ENCODE measurements at places on chromosomes 4 and X.

DNA sequence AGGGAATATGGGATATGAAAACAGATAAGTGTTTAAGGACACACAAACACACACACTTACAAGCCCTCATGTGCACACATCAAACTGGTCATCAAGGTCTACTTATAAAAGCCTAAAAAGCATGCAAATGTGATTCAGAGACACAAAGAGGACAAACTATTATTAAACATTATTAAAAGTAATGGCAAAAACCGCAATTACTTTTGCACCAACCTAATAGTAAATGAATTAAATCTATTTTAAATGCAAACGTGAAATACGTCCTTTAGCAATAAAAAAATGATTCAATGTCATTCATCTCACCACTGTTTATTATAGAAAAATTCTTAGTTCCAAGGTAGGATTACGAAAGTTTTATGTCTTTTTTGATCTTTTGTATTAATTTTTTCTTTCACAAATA, 91.1 kb upstream of the ARMCX2 start:
- no peak for DNase-seq

DNA sequence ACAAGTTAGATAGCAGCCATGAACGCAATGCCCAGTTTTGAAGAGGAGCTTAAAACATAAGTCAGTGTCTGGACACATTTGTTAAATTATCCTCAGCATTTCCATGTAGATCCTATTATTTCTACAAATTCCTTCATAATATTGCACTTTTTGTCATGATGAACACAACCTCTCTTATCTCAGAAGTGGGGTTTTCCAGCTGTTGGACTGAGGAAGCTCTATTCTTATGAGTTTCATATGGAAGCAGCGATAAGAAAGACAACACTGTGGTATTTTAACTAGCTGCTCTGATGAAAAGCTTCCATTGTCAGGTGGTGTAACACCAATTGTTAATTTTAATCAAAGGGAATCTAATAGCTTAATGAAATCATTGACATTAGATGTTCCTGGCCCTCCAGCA, 308.7 kb downstream of the GBA3 start:
- no peak for DNase-seq

GRCh38 chrX:14010566-14010965, 19.1 kb downstream of the GEMIN8 start:
- no peak for DNase-seq

DNA sequence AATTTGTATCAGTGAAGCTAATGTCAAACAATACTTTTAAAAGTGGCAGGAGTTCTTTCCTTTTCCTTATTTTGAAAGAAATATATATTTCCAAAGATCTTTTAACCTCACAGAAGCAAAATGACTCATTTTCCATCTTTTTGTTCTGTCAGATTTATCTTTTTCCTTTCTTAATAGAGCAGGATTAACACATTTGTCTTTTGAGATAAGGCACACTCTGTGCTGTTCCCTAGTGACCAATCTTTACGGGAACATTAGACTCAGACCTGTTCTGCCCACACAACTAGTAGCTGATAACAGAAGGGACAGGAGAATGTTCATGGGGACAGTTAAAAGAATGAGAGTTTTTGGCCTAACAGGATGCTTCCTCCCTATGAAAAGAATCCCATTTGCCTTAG, 381.2 kb downstream of the STPG2 start:
- DNase-seq = no peak

DNA sequence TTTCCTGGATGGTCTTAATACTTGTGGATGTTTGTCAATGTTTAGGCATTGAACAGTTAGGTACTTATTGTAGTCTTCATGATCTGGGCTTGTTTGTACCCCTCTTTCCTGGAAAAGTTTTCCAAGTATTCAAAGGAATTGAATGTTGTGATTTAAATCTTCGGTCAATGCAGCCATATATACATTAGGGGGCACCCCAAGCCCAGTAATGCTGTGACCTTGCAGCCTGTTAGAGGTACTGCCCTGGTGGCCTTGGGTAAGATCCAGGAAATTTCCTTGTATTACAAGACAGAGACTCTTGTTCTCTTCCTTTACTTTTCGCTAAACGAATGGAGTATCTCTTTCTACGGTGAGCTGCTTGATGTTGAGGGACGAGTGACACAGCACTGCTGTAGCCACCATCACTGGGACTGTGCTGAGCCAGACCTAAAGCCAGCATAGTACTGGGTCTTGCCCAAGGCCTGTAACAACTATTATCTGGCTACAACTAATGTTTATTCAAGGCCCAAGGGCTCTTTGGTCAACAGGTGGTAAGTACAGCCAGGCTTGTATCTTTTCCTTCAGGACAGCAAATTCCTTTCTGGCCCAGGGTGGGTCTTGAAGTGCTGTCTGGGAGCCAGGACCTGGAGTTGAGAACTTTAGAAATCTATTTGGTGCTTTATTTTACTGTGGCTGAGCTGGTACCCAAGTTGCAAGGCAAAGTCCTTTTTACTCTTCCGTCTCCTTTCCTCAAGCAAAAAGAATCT, 118.3 kb upstream of the ATOH1 start:
- peak; percentile 14 for DNase-seq

DNA sequence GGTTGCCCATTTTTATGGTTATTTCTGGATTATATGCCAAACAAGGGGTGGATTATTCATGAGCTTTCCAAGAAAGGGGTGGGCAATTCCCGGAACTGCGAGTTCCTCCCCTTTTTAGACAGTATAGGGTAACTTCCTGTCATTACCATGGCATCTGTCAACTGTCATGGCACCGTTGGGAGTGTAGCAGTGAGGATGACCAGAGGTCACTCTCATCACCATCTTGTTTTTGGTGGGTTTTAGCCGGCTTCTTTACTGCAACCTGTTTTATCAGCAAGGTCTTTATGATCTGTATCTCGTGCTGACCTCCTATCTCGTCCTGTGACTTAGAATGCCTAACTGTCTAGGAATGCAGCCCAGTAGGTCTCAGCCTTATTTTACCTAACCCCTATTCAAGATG, 57.6 kb downstream of the SH3KBP1 start:
- no peak for DNase-seq

DNA sequence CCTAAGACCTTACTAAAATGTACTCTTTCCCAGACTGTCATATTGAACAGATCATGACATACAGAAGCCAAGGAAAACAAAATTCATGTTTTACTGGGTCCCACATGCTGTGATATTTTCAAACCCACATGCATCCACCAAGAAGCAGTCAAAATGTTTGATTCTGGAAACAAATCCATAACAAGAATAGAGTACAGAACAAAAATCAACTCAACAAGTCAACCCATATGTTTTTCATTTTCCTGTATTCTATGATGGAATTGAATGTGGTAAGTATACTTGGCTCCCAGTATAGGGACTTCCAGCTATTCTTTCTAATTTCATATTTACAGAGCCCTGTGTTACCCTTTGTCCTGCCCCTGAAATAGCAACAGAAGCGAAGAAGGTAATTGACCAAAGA, 106.8 kb downstream of the COL25A1 start:
- DNase-seq = no peak

DNA sequence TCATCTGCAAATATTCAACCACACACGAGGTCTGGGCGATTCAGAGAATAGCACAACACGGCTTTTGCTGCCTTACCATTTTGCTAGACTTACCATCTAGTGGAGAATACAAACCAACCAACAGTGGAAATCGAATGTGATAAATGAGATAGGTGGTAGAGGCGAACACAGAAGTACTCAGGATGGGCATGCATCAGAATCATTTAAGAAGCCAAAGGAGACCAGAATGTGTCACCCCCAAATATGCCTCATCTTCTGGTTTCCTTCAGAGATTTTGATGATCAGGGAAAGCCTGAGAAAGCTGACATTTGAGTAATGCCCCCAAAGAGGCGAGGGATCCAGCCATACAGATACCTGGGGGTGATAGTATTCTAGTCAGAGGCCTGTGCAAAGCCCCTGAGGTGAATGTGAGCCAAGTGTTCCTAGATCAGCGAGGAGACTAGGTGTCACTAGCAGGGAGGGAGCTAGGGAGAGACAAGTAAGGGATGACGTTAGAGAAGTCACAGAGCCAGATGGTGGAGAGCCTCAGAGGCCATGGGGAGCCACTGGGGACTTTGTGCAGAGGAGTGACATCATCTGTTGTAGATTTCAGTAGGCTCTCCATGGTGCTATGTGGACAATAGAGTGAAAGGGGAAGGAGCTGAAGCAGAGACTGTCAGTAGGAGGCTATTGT, 1.7 kb downstream of the MTMR1 start:
- DNase-seq = no peak

- DNase-seq = no peak
Measured at GRCh38 chrX:2446815-2447214, 54.0 kb downstream of the DHRSX start.

DNA sequence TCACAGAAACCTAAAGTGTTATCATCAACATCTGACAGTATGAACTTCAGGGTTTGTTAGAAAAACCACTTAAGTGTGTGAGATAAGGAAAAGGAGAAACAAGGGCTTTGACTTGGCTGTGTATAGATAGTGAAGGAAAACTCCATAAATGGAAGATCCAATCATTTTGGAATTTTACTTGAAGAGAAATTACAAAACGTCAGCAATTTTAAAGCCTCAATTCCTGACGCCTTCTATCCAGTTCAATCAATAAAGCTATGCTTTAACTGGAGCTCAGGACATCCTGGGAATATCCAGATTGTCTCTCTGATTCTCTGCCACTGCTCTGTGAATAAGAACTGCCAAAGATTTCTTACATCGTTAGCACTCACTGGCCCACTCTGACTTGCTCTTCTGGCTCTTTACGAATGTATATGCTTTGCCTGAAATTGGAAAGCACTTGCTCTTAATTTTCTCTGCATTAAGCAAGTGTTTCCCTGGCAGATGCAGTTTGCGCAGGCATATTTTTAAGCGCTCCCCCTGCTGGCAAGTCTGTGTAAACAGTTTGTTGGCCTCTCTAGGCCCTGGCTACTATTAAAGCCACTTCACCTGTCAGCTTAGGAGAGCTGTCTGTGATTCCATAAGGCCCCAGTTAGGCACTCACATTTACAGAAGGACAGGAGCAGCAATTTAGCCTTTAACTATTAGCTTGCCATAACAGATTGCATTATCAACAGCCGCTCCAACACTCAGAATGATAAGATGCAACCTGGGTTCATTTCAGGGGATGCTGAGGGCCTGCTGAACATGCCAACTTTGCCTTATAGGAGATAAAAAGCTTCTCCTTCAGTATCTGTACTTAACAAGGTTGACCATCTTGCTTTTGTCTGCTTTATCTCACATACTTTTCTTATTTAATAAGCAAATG, 251.4 kb upstream of the DDX53 start:
- no peak for DNase-seq

DNA sequence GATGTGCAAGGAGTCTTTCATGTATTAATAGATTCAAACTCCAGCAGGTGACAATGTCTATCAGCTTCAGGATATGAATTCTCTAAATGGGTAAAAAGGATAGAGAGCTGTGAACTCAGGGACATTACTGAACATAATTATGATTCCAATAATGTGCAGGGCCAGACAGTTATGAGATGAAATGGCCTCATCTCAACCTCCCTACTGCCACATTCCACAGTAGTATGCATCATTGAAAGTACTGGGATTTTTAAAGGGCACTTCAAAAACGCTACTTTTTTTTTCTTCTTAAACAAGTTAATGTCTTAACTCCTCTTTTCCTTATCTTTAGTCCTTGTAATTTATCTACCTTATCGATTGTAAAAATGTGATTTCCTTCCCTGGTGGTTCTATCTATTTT, 202.0 kb downstream of the APBB2 start:
- DNase-seq = no peak

- DNase-seq = no peak
Measured at GRCh38 chrX:34884817-34885216, 57.8 kb upstream of the FAM47B start.

GRCh38 chr4:147760176-147760575, 28.3 kb downstream of the ARHGAP10 start:
- no peak for DNase-seq

- DNase-seq = no peak
Measured at GRCh38 chr4:125390727-125391126, 76.0 kb downstream of the FAT4 start.

GRCh38 chr4:73895201-73896175, 26.3 kb downstream of the CXCL1 start:
- no peak for DNase-seq

- no peak for DNase-seq
Measured at GRCh38 chr4:153655928-153656327, 28.2 kb upstream of the TLR2 start.

DNA sequence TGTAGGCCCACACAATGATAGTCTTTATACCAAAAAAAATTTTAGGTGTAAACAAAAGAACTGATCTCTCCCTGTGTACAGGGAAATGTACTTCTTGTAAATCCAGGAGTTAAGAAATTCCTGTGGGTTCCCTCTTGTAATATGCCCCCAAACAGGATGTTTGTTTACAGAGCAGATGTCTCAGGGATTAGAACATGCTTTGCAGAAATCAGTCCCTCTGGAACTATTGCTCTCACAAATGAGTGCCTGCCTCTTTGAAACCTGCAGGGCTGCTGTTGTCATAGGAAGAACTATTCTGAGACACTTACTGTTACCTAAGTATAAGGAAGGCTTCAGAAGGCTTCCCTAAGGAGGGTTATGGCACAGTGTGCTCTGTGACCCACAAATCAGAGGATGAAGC, 35.6 kb downstream of the PAK3 start:
- DNase-seq = no peak

GRCh38 chr4:47776353-47776752, 61.5 kb downstream of the CORIN start:
- no peak for DNase-seq

- DNase-seq = no peak
Measured at GRCh38 chr4:26863512-26863911, 2.9 kb downstream of the STIM2 start.

DNA sequence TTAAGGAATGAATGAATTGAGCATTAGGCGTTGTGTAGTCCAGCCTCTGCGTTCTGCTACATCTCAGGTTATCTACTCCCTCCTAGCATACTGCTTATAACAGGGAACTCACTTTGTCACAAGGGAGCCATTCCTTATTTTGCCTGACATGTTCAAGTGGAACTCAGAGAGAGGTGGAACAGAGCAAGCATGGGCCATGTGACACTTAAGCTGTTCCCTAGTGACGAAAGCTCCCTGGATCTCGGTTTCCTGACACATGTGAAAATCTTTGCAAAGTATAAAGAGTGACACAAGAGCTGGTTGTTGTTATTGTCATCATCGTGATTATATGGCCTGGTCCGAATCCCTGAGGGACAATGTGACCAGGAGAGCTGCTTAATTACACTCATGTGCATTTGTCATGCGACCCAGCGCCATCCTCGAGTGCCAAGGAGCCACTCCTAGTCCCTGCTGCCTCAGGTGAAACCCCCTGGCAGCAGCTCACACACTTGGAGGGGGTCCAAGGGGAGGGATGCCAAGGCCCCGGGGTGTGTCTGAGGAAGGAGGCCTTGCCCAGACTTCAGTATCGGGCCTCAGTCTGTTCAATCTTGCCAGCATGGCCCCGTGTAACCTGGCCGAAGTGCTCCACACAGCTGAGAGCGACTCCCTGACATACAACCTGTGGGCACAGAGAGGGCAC, 98.5 kb upstream of the MAP3K15 start:
- no peak for DNase-seq
